Mucosa of descending colon (tissue), 3 donors: ENCODE measurements at places on chromosomes 12 and 14. TPM values are rescaled to one million over a fixed set of nuclear protein-coding genes. Genes with fewer than 3 reads are reported as not detected.

Gene ATL1
- 15.1 TPM for total RNA-seq

Gene GALNT16
- total RNA-seq: 1.8 TPM

Gene CD4
- 14.8 TPM for total RNA-seq

DNA sequence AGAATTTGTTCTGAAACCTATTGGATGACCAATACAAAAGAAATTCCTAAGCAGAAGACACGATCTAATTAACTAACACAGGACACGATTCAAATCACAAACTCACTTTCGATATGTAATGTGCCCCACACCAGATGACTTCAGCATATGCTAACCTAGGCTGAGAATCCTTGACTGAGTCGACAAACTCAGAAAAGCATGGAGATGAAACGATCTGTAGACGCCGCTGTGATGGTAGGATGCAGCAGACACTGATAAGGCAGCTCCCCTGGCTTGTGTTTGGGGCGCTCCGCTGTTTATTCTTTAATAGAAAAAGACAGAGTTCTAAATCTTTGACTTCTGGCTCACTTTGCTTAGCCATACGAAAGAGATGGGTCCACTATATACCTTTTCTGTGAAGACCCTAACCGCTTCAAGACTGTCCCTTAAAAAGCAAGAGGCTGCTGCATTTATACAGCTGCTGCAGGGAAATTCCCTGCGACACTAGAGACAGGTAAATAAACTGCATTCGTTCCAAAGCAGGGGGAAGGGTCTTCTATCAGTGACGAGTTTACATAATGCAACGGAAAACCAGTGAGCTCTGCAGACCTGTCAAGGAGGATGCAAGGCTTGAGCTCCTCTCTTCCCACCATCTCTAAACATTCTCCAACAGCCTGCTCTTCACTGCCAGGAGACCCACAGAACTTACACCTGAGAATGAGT lies 929 bp downstream of the CHD8 start:
- no peak for DNase-seq
